ENCODE measurements at places on chromosomes 1 and 21.

DNA sequence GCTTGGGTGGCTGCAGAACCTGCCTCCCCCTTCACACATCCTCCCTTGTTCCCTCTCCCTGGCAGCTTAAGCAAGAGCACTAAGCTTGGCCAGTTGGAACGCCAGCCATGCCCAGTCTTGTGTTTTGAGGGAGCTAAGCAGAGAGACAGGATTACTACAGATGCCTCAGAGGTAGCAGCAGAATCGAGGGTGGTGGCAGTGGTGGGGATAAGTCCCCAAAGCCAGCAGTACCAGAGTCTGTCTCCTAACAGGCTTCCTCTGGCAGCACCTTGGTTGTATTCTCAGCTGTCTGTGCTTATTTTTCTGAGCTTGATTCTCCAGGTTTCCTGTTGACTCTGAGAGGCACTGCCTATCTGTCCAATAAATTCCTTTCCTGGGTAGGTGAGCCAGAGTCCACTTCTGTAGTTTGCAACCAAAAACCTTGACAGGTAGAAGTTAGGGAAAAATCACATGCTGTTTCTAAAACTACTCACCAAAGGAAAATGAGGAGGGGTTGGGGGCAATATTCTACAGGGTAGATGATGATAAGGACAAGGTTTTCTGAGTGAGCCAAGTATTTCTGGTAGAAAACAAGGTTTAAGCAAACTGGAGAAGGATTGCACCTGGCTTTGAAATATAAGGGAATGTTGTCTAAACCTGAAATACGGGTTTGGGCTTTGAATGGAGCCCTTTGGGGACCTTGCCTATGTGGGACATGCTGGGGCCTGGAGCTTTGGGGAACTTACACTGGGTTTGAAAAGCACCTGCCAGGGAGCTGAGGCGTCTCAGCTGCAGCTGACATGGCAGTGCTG, 100.8 kb downstream of the PBX1 start:
- DNase-seq = no peak

DNA sequence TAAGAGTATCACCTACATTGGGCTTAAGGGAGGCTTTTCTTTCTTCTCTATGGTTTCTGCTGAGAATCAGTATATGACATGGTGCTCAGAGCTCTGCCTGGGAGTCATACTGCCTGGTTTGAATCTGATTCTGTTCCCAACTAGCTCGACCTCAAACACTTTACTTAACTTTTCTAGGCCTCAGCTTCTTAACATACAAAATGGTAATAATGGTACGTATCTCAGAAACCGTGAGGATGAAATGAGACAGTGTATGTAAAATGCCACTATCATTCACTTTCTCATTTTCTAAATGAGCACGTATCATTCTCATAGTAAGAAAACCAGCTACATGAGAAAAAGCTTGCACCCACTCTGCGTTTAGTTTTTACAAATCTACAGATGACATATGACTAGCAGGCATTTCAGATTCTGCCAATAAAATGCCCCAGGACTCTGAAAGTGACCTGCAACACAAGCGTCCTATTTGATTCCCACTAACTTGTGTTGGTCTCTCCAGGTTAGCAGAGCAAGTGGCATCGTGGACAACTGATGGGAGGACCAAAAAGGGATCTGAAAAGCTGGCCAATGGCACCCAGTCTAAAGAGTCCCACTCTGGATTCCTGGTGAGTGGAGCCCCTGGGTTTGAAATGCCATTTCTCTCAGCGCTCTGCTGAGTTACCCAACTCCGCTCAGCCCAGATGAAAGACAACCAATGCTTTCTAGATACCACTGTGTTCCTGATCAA, 6.1 kb downstream of the CTNNBIP1 start:
- no peak for DNase-seq

DNA sequence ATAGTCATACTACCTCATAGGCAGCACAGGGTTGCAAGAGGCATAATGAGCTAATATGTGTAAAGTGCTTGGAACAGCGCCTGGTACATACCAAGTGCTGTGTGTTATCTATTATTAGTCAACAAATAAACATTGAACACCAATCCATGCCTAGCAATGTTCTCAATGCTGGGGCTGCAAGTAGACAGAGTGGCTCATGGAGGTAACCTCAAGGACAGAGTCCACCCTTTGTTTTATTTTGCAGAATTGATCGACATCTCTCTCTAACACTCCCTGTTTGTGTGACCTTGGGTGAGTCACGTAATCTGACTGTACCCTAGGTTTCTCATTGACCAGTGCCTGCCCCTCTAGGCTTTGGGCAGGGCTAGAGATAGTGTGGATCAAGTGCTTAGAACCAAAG, 164.0 kb upstream of the KLHDC7A start:
- DNase-seq = no peak

GRCh38 chr1:74470936-74471335, 41.5 kb downstream of the LRRC53 start:
- DNase-seq = no peak
